T-cell (primary cell): ENCODE measurements at places on chromosomes 4 and X.

DNA sequence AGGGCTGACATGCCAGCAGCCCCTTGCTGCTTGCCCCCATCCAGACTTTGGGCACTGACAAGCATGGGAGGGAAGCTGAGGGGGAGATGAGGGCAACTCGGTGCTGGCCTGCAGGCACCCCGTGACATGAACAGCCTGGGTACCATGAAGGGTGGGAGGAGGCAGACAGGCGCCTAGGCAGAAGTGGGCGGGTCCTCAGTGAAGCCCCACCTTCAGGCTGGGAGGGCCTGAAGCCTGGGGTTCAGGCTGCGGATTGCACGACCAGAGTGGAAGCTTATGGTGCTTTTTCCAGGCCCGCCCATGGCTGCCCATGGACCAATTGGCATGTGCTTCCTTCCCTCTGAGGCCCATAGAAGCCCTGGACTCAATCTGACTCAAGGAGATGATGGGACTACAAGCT is 354.1 kb downstream of the GRIA2 start:
- DNase-seq = no peak

DNA sequence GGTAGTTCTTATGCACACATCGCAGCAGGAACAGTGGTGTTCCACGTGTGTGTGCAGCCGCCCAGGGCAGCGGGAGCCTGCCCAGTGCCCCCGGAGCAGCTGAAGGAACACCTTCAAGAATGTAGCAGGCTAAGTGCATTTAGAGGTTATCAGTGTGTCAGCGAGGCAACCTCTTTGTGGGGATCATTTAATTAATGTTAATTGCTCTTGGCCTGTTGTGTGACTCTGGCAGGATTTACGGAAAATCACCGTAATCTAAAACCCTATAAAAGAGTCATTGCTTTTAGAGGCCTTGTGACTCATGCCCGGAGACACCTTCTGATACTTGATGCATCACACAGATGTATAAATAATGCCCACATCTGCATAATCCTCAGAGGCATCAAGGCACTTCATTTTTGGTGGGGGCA is 47.3 kb upstream of the GATB start:
- no peak for DNase-seq

DNA sequence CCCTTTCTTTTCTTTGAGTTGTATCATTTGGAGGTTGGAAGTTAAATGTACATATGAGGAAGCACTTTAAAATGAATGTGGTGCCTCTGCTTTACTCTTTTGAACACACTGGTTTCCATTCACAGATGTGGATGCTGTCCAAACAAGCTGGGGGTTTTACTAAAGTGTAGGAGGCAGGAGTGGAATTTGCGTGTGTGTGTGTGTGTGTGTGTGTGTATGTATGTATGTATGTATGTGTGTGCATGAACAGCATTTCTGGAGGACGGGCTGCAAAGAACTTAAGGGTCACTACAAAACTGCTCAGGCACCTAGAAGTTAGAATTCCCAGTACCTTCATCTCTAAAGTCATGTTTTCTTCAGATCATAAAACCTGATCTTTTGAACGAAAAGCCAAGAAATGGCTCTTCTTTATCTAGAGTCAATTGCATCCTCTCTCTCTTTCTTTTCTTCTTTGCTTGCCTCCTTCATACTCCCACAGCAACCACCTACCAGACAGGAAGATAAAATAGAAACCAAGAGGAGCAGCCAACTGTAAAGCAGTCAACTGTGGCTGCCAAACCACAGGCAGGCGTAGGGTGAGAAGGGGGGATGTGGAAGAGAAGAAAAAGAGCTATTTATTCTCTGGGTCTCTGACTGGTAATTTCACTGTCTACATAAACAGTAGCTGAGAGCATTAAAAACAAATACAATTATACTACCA is 177.0 kb upstream of the RASGEF1B start:
- DNase-seq = peak; percentile 59

GRCh38 chrX:134909261-134909660 is 81.5 kb upstream of the SMIM10 start:
- no peak for DNase-seq

GRCh38 chrX:10197279-10198210 is 40.8 kb downstream of the CLCN4 start:
- DNase-seq = no peak

DNA sequence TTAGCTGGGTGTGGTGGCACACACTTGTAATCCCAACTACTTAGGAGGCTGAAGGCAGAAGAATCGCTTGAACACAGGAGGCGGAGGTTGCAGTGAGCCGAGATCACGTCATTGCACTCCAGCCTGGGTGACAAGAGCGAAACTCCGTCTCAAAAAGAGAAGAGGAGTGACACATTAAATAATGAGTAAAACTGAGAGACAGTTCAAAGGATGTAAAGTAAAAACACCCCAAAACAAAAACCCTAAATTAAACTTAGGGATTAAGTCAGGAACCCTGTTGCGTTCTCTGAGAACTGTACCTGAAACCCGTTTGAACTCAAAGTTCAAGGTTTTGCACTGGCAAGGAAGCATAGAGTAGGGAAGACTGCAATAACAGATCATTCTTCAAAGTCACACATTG is 141.7 kb downstream of the BRWD3 start:
- DNase-seq = no peak

DNA sequence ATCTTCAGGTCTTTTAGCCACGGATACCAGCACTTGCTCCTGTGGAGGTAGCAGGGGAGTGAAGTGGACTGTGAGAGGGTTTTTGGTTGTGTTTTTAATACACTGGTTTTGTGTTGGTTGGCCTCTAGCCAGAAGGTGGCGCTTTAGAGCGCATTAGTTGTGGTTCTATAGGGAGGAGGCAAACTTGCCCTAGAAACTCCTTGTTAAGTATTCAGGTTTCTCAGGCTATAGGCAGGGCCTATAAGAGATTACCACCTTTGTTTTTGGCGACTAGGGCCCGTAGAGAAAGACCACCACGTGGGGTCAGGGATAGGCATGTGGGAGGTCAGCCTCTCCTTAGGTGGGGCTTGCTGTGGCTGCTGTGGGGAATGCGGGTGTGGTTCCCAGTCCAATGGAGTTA is 221.6 kb upstream of the SPANXN4 start:
- no peak for DNase-seq

DNA sequence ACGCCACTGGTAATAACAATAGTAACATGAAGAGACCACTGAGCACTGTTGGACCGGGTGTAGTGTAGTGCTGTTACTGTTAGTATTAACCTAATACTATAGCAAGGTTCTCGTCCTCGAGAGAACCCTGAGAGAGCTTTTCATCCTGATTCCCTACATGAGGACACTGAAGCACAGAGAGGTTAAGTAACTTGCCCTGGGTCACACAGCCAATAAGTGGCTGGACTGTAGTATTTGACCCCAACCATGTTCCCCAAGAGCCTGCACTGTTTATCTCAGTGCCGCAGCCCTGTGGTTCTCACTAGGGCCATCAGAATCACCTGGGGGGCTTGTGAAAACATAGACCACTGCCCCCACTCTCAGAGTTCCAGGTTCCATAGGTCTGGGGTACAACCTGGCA is 10.4 kb downstream of the SCML1 start:
- no peak for DNase-seq

- DNase-seq = no peak
These were observed 5.6 kb upstream of the DLG3 start for GRCh38 chrX:70439016-70439415.

DNA sequence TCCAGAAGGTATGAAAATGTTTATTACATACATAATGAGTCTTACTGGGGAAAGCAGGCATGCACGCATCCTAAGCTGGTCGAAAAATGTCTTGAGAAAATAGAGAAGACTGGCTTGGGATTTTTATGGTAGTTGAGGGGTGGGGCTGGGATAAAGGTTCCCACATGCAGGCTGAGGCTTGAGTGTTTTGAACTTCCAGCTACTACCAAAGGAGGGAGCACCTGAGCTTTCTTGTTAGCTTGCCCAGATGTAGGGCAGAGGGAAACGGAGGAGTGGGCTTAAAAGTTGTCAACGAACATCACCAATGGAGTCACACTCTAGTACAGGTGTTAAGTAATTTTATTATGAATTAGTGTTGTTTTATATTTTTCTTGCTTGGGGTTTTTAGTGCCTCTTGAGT is 39.6 kb upstream of the SRPX start:
- no peak for DNase-seq

GRCh38 chr4:180852738-180853137 is 1390.5 kb upstream of the TENM3 start:
- no peak for DNase-seq

DNA sequence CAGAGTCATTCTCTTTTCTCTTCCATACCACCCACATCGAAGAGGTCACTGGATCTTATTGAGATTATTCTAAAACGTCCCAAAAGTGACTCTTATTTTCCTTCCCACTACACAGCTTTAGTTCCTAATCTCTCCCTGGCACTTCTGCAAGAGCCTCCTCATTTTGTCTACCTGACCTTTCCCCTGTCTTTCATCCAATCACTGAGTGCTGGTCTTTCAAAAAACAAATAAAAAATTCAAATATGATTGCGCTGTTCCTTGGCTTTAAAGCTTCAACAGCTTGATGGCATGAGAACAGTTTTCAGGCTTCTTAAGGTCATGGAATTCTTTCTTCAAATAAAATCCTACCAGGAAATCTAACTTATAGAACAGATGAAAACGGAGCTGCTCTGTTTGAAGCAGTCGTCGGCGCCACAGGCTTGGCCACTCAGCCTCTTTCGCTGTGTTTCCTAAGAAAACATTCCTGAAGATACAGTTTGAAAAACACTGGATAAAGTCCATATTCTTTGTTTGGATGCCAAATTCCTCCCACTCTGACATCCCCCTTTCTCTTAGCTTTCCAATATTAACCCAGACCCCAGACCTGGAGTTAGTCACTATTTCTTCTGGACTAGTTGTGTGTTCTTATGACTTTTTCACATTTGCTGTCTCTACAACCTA is 12.5 kb downstream of the SYTL5 start:
- DNase-seq = no peak

DNA sequence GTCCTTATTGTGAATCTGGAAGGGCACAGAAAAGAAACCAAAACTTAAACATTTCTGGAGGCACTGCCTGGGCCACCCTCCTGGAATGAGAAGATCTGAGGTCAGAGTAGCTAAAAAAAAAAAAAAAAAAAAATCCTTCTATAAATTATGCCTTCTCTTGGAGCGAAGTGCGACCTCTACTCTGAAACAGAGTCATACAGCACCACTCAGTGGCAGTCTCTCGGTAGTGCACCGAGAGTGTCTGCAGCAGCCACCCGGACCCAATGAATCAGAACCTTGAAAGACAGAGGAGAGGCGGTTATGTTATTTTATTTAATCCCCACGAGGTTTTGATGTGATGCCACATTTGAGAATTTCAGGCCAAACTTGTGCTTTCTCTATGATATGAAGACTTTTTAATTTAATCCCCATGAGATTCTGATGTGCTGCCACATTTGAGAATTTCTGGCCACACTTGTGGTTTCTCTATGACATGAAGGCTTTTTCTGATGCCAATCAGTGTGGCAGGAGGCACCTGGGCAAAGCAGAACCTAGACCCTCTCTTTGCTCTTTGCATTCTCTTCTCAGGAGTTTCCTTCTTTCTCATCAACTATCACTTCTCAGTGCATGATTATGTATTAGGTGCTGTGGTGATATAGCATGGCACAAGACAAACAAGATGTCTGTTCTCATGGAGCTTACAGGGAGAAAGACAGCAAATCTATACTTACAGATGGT is 5.6 kb upstream of the CT47C1 start:
- DNase-seq = peak; percentile 24

GRCh38 chr4:87359258-87359657 is 31.7 kb downstream of the HSD17B11 start:
- no peak for DNase-seq

DNA sequence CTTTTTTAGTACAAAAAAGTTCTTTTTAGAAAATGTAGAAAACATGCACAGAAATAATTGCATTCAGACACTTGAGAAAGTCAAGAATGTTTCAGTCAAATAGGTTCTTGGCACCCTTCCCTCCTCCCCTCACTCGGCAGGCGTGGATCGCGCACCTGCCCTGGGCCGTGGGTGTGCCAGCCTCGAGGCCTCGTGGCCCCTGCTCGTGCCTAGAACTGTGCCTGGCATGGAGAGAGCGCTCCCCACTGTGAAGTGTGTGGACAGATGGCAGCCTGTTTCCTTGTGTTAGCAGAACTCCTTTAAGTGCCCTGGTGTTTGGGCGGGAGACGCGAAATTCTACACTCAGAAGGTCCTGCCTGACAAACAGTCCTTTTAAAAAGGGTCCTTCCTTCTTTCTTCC is 14.7 kb downstream of the RGS12 start:
- no peak for DNase-seq

DNA sequence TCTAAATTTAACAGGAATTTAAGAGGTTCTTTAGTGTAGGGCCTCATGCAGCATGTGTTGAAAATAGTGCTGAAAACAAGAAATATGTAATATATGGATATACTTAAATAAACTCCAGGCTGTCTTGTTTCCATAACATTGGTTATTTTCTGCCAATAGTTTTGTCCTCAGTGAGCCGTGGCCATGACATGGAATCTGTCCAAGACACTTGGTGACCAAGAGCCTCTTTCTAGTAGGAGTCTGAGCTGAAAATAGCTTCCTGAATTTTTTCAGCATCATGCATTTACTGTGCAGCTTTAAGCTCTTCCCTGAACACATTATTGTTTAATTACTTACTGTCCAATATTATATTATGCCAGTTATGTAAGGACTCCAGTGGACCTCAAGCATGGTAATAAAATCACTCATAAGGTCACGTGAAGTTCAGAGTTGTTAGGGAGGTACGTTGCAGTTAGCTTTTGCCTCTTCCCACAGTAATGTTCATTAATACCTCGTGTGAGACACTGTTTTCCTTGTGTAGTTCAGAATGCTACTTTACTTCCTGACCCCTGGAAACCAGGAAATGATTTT is 488.2 kb downstream of the GRID2 start:
- no peak for DNase-seq

GRCh38 chr4:85496126-85496849 is 21.3 kb downstream of the ARHGAP24 start:
- DNase-seq = no peak

DNA sequence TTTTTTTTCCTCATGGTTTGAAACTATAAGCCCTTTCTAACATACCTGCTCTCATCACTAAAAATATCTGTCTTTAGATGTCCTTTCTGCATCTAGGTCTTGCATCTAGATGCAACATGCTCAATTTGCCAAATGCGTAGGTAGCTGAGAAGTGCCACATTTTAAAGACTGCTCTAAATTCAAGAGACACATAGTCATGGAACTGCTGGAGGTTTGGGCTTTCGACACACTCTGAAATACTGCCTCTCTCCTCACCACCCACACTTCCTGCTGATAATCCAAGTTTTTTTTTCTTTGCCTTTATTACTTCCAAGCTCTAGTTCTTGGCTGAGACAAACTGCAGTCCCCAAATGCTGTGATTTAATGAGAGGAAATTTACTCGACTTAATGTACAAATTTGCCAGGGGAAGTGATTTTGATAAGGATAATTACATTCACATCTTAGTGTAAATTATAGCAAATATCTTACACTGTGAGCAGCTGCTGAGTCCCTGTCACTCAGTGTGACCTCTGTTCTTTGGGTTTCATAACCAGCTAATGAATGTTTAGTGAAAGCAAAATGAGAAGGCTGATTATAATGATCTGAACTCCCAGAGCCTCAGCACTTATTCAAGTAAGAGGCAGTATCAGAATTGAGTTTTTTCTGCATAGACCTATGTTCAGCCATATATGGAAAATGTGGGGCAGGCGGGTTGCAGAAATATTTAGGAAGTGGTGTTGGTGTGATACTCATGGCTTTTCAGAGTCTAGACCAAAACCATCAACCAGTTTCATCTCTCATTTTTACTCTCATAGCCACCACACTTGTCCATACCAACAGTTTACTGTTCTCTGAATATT is 31.3 kb downstream of the DRD5 start:
- DNase-seq = no peak

- no peak for DNase-seq
These were observed 285.4 kb upstream of the BOD1L1 start for GRCh38 chr4:13912966-13913365.
